Effector CD8-positive, alpha-beta T cell (primary cell): ENCODE measurements at places on chromosomes 11 and 22.

DNA sequence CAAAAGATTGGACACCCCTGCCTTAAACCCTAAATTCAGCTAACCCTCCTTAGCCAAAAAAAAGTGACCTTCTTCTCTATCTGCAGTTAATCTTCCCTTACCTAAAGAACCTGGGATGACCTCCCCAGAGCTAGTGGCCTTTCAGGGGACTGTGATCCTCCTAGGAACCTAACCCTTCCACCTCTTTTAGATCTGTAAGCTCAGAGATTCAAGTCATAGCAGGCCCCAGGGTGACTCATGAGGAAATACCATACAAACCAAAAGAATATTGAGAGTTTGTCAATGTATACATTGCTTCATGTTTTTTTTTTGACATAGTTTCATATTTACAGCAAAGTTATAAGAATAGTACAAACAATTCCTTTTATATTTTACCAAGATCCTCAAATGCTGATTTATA, 38.3 kb upstream of the CXCR5 start:
- DNase-seq: no peak

DNA sequence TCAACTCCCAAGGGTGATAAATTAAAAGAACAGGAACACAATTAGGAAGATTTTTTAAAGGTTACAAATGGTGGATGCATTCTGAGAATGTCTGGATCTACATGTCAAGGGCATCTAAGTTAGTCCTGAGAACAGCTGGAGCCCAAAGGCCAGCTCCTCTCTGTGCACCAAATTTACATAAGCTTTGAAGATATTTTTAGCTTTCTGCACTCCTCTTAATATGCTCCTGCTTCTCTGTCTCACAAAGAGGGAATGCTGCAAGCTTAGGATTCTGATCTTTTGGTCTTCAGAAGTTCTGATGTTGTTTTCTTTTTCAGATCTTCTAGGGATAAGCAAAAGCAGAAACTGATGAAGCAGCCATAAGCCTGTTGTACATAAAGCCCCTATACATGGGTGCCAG, 309.8 kb upstream of the NCAM1 start:
- no peak for DNase-seq

- no peak for DNase-seq
Observed at GRCh38 chr22:34885852-34886251, 180.1 kb upstream of the ISX start.

DNA sequence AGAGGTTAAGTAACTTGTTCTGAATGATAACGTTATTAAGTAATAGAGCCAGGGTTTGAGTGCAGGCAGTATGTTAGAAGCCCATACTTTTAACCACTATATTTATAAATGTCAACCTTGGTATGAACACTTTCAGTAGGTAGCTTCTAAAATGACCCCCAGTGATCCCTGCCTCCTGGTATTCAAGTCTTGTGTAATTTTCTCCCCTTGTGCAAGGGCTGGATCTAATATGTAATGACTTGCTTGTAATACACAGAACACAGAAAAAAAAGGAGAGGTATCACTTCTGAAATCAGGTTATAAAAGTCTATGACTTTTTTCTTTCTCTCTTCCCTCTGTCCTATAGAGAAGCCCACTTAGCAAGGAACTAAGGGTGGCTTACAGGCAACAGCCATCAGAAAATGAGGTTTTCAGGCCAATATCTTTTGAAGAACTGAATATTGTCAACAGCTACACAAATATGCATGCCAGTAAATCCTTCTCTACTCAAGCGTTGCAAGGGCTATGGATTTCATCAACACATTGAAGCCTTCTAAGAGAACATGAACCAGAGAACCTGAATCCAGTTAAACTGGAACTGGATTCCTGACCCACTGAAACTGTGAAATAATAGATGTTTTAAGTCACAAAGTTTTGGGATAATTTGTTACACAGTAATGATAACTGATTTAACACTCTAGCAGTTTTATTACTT, 712.3 kb downstream of the METTL15 start:
- DNase-seq: no peak

DNA sequence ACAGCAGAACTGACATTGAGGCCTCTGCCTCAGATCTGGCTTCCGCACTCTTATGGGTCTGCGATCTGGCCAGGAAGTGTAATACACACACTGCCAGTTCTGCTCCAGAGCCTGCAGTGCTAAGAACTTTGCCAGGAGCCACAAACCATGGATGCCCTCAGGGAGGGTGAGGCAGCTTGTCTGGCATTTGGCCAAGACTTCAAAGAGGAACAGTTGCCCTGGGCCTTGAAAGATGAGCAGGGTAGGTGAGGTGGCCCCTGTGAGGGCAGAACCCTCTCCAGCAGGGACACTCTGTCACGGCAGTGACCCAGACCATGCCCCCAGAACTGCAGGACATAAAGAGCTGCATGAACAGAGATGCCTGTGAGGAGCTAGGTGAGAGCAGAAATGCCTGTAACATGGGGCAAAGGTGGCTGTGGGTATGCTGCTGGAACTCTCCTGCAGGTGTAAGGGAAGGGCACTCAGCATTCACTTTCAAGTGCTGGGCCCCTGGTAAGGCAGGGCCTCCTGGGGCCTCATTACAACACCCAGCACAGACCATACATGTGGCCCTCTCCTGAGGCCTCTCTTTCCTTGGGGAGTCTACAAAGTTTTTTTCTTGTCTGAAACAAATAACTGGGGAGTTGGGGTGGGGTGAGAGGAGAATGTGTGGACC, 47.3 kb downstream of the NEU3 start:
- no peak for DNase-seq

DNA sequence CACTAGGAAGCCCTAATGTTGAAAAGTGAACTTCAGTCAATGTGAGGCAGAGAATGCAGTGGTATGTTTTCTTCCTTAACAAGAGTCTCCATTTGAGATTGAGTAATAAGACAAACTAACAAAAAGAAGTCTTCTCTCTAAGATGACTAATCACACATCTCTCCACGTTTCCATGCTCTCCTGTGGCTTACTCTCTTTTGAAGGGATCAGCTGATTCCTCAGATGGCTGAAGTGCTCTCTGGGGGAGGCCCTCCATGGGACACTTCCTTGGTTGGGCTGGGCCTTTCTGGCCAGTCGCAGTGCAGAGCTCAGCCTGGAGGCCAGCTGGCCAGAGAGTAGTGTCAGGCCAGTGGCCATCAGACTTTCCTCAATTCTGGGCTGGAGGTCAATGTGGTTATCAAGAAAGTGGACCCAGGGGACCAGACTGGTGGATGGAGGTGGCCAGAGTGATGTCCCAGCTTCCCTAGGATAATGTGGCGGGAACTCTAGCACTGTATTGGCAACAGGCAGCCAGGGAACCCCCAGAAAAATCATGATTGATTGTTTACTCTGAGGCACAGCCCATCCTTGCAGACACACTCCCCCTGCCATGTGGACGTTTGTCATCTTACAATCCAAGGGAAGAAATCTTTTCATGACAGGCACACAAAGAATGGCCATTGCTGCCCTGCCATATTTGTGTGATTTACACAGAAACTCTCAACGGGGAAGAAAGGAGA, 14.5 kb downstream of the CSRP3 start:
- no peak for DNase-seq

- DNase-seq: no peak
Observed at GRCh38 chr11:108160970-108161566, 39.7 kb downstream of the ACAT1 start.

DNA sequence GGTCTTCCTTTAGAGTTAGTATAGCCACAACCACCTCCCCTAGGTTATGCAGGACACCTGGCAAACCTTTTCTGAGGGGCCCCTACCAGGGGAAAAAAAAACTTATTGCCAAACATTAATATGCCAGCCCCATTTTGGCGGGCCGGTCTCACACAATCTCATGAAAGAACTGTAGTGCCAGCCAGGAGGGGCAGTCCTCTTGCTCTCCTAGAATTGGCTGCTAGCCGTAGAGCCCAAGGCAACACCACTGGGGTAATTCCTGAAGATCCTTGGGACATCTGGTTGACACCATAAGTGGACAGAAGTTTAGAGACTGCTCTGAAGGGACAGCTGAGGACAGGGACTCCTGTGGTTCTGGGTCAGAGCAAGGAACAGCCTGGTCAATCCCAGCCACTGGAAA, 24.2 kb downstream of the NAV2 start:
- no peak for DNase-seq

DNA sequence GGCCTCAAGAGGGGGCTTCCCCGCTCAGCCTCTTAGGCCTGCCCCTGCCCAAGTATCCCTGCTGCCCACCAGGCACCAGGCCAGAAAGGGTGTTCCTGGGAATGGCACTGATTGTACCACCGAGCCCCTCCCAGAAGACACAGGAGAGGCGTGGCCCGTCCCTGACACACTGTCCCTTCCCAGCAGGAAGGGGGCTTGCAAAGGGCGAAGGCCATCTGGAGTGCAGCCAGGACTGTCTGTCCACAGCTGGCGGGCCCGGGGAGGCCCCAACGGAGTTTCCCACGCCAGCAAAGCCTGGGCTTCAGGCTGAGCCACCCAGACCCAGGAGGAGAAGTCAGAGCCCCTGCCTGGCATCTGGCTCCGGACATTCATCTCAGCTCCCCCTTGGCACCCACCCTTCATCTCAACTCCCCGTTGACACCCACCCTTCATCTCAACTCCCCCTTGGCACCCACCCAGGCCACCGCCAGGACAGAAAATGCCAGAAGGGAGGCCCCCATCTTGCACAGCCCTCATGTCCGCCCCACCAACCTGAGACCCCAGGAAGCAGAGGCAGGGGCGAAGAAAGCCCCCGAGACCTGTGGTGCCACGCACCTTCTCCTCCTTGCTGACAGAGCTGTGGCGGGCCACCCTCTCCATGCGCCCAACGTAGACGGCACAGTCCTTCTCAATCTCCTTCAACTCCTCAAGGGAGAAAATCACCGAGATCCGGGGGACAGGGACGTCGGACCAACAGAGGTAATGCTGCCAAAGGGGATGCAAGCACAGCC, 19.4 kb downstream of the TUBGCP6 start:
- DNase-seq: no peak

GRCh38 chr11:128593281-128593680, 5.9 kb upstream of the ETS1 start:
- DNase-seq: no peak

DNA sequence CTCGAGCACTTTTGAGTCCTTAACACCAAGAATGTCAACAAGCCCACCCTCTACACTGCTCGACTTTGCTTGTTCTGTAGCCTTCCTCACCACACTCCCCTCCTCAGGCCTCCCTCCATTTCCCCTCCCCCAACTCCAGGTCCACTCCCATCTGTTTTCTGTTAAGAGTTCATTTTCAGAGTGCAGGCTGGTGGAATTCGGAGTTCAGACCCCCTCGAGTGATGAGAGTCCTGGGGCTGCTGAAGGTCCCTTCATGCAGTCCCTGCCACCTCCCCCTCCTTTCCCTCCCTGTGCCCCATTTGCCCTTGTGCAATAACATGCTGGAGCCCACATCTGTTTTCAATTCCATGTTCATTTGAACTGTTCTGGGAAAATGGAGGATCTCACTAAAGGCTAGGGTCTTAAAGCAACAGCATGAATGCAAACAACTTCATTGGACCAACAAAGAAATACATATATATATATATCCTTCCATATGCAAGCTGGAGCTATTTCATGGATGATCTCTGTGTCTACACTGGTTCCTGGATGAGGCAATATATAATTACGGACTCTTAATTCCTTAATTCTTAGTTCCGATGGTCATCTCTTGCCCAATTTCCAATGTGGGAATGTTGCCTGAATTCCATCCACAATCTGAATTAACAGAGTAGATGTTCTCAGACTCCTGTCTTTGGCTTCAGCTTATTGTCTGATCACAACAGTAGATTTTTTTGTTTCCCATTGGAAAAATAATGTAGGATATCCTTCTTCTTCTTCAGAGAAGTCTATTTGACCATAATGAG, 340.4 kb downstream of the ETS1 start:
- no peak for DNase-seq

DNA sequence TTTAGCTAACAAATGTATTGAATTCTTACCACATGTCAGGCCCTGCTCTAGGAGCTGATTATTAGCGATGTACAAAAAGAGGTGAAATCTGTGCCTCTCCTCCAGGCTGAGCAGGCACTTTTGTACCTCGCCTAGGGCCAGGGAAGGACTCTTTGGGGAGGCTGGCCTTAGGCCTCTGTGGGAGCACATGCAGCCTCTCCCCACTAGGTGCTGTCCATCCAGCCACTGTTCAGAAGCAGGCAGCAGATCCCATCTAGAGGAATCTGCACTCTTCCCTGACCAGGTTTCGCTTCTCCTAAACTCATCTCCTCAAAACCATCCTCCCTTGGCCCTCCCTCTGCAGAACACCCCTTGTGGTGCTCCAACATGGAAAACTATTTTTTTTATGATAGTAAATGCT, 51.9 kb upstream of the WT1 start:
- no peak for DNase-seq
